Activated effector memory CD4-positive, alpha-beta T cell treated with anti-CD3 and anti-CD28 coated beads, Interleukin-2, amount 50 U/mL, for 16 hours (primary cell): ENCODE measurements at places on chromosomes 3 and 15.

- no peak for DNase-seq
Observed at GRCh38 chr3:50406487-50406886, 47.2 kb upstream of the TMEM115 start.

DNA sequence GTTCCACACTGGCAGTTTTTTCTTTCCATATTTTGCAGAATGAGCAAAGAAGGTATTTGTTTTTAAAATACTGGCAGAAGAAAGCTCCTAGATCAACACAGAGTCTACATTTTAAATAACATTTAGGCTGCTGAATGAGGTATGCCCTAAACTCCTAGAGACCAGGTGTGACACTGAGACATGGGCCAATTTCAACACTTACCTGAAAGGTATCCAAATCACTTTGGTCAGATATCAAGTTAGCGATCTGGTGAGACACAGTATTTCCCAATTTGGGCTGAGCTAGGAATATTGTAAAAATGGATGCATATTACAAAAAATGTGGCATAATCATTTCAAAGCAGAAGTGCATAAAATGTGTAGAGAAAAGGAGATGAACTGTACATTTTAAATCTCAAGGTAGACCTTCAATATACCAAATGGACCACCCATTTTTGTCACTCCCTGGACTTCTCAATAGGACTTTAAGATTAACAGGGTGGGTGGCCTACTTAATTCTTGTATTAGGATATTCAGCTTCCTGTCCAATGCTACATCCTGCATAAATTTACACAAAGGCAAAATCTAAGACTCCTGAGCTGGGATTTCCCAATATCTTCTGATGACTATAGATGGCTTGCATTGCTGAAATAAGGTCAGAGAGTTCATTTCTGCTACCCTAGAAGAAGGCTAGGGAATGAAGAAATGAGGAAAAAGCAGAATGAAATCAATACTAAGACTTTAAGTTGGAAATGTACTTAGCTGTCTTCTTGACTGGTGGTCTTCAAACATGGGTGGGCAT is 487.8 kb downstream of the FOXP1 start:
- no peak for DNase-seq

- no peak for DNase-seq
Observed at GRCh38 chr3:161423911-161424522, 52.7 kb upstream of the SPTSSB start.

GRCh38 chr15:66411190-66411589 is 24.5 kb downstream of the MAP2K1 start:
- no peak for DNase-seq

DNA sequence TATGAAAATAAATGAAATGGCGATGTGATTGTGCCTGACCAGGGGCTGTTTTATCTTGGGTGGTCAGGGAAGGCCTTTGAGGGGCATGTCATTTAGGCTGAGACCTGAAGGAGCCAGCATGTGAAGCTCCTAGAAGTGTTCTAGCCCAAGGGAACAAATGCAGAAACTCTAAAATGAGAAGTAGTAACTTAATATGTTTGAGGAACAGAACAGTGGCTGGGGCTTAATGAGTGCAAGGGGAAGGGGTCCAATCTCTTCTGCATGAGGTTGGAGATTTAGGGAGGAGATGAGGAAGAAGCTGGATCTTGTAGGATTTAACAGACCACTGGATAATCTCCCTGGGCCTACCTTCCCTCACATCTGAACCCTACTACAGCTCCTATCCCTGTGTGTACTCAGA is 110.5 kb downstream of the AKAP13 start:
- DNase-seq: no peak

DNA sequence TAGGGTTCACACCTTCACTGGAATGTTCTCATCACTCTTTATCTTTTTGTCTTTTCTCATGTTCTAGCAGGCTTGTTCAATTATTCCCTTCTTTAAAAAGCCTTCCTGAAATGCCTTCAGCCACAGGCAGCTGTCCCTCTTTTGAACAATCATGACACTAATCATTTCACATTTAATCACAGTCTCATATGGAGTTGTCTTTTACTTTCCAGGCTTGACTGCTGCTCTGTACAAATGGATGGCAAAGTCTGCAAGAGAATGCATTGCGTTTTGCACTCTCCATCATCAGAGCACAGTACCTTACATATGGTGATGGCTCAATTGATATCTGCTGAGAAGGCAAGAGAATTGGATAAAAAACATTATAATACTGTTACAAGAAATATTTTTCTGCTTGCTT is 529.8 kb downstream of the DIPK2A start:
- DNase-seq: no peak

DNA sequence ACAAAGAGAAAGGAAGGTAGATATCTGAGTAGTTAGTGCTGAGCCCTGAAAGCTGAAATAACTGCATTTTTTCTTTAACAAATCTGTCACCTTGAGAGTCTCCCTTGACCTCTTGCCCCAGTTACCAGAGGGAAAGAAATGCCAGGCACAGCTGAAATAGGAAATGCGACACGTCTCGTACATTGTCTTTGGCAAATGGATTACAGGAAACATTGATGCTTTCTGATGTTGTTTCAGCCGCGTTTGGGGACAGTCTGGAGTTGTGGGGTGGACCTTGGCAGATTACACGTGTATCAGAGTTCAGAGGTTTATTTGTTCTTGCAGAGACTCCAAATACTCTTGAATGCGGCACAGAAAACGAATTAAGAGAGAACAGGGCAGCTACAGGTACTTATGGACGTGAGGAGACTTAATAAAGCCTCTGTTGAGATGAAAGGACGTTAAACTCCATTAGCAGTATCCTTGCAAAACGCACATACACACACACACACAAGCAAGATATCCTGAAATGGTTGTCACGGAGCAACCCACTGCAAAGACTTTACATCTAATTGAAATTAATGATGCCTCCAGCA is 272.8 kb upstream of the RORA start:
- DNase-seq: no peak

DNA sequence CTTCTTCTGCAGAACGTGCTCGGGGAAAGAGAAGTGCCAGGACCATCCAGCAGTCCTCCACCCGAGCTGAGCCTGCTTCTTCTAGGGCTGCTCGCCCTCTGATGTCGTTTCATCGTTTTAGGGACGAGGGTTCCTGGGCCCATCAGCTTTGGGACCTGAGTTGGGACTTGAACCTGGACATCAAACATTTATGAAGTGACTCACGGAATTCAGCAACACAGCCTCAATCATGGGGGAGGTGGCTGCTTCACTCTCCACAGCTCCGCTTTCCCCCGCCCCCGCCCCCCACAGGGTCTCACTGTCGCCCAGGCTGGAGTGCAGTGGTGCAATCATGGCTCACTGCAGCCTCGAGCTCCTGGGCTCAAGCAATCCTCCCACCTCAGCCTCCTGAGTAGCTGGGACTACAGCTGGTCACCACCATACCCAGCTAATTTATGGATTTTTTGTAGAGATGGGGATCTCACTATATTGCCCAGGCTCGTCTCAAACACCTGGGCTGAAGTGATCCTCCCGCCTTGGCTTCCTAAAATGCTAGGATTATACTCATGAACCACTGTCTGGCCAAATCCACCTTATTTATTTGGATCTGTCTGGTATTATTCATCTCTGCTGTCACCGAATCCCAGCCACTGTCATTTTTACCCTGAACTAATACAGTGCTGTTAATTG is 725 bp upstream of the SCAMP2 start:
- peak; percentile 69 for DNase-seq

DNA sequence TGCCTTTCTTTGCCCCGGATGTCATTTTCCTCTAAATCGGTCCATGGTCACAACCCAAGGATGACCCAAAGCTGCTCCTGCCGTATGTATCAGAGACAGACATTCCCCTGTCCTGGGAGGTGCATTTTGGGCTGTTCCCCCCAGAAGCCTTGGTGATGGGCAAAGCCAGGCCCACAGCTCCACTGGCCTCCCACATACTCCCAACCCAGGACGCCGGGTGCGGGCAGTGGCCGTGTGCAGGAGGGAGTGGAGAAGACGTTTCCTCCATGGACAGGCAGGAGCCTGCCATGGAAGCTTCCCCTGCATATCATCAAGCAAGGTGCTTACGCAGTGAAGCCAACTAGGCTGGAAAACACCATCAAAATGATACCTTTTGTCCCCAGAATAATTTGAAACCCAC is 175.0 kb downstream of the ATP10A start:
- DNase-seq: no peak

GRCh38 chr3:132661101-132661500 is 972 bp downstream of the UBA5 start:
- no peak for DNase-seq

DNA sequence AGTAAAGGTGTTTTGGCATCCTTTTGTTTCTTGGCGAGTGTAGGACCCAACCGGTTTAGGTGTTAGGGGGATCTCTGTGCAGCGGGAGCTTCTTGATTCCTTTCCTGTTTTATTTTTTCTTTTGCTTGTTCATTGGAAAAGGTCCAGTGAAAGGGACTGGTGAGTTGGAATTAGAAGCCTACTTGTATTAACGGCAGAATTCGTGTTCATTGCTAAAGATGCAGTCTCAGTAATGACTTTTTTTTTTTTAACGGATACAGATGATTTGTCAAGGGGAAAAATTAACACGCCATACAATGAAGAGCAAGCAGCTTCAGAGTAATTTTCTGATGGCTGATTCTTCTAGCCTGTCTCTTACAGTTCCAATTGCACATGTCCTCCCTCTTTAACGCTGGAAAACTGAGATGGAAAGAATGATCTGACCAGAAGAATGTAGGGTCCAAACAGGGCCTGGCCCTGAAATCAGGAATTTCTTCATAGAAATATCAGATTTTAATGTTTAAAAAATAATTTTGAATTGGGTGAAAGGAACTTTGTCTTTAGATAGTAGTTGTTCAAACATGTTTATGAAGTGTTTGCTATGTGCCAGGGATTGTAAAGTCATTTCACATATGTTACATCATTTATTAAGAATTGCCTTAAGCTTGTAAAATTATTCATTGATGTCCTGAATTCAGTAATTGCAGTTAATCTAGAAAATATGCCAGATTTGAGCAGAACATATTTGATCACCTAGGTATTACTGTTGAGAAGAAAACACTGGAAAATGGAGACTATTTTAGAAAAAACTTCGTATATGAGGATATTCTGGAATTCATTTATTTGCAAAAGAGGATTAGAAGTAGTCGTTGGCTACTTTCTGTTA is 1.4 kb downstream of the MAPK6 start:
- DNase-seq: no peak

DNA sequence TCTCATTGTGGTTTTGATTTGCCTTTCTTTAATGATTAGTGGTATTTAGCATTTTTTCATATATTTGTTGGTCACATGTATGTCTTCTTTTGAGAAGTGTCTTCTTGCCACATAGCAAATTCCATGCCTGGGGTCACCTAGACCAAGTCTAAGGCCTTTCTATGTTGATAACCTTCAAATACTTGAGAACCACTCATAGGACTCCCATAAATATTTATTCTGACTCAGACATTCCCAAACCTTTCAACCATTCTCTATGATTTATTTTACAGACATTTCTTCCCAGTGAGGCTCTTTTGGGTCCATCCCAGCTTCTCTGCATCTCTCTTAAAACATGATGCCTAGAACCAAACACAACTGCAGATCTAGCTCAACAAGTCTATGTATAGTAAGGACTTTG is 69.2 kb downstream of the ATP8B4 start:
- DNase-seq: no peak

GRCh38 chr3:194640829-194641228 is 7.6 kb upstream of the TMEM44 start:
- DNase-seq: no peak

DNA sequence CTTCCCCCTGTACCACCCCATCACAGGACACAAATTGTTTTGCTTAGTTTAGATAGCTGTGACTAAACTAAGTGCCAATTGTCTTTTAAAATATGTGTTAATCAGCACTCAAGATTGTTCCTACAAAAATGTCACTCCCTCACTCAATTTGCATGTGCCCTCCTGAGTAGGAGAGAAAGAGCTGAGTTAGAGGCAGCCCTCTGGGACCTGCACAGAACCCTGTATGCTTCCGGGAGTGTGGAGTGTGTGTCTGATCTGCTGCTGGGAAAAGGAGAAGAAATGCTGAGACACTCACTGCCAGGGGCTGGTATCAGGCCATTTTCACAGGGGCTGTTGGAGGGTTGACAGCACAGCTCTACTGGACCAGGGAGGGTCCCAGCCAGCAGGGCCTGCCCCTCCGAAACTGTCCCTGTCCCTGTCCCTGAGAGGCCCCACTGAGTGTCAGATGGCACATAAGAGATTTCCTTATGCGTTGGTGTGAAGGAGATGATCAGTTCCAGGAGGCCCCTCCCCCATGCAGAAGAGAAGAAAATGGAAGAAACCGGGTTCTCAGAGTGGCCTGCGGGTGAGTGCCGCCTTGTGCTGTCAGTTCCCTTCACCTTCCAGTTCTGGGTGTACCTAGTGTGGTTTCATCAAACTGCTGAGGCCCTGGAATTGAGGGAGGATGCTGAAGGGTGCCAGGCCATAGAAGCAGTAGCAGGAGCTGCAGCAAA is 3.9 kb upstream of the B3GNT5 start:
- DNase-seq: no peak

DNA sequence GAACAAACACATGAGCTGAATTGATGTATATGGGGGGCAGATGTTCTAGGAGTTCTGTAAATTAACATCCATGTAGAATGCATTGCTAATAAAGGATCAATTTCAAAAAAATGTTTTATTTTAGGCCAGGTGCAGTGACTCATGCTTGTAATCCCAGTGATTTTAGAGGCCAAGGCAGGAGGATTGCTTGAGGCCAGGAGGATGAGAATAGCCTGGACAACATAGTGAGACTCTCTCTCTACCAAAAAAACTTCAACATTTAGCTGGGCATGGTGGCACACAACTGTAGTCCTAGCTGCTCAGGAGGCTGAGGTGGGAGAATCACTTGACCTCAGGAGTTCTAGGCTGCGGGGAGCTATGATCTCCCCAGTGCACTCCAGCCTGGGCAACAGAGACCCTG is 6.5 kb upstream of the NUP210 start:
- DNase-seq: no peak

DNA sequence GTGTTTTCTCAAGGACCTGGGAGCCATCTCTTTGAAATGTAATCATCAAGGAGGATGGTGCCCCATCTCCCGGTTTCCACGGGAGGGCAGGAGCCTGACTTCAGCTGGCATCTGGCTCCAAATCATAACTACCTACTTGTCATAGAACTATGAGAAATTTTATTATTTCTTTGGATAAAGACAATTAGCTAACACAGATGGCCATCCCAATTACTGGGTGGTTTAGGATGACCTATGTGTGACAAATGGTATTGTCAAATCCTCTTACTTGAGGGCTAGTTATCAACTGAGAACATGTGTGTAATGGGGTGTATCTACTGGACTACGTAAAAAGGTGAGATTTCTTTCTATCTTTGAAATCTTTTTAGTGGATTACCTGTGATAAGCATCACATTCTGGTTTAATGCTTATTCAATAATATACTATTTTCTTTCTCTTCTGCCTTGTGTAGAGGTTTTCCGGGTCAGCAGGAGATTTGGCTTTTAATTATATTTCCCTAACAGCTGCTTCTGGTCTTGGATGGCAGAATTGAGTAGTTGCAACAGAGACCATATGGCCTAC is 15.3 kb upstream of the PARP14 start:
- no peak for DNase-seq

GRCh38 chr3:156611870-156612494 is 57.1 kb upstream of the SSR3 start:
- DNase-seq: no peak
